ENCODE measurements at places on chromosomes 1 and 21. TPM values are rescaled to one million over a fixed set of nuclear protein-coding genes. Genes with fewer than 3 reads are reported as not detected.

GRCh38 chr1:167974698-167975097 is 37.8 kb upstream of the MPC2 start:
- no peak overlapping the region for H3K4me3 ChIP-seq
- H3K27me3 ChIP-seq = no peaks in the 10 kb centered on the region
- no peak overlapping the region for H3K27ac ChIP-seq
- H3K4me1 ChIP-seq = peaks cover 3% of the 10 kb centered on the region
- H3K36me3 ChIP-seq = peaks cover 30% of the 10 kb centered on the region

- DNase-seq = no peak
- H3K4me3 ChIP-seq = no peak overlapping the region
- H3K27me3 ChIP-seq = no peaks in the 10 kb centered on the region
- peaks cover 41% of the 10 kb centered on the region for H3K4me1 ChIP-seq
- no peak overlapping the region for H3K27ac ChIP-seq
Measured at GRCh38 chr21:45228656-45229240, 58.9 kb downstream of the POFUT2 start.

GRCh38 chr21:40846587-40847411 is at the start of gene DSCAM:
Gene DSCAM (minus strand): TSS chr21:40847158. CDS start chr21:40846661, 497 bp downstream.
- H3K4me1 ChIP-seq = no peaks in the 10 kb centered on the region
- DNase-seq = no peak
- peaks cover 29% of the 10 kb centered on the region for H3K27me3 ChIP-seq
- no peak within 1 kb of the TSS for H3K27ac ChIP-seq

- DNase-seq = no peak
- H3K4me1 ChIP-seq = no peaks in the 10 kb centered on the region
- H3K27ac ChIP-seq = no peak overlapping the region
- no peaks in the 10 kb centered on the region for H3K27me3 ChIP-seq
- H3K4me3 ChIP-seq = no peak overlapping the region
Measured at GRCh38 chr1:3521426-3521825, 67.0 kb downstream of the ARHGEF16 start.

- no peaks in the 10 kb centered on the region for H3K27me3 ChIP-seq
- no peak overlapping the region for H3K27ac ChIP-seq
- no peaks in the 10 kb centered on the region for H3K4me1 ChIP-seq
- DNase-seq = no peak
- no peaks in the 10 kb centered on the region for H3K36me3 ChIP-seq
- no peak overlapping the region for H3K4me3 ChIP-seq
Measured at GRCh38 chr1:2340918-2341254, 50.5 kb downstream of the MORN1 start.

GRCh38 chr1:95311014-95311413 is 77.0 kb downstream of the RWDD3 start:
- no peak overlapping the region for H3K4me3 ChIP-seq
- no peak overlapping the region for H3K27ac ChIP-seq
- H3K4me1 ChIP-seq = no peaks in the 10 kb centered on the region
- H3K36me3 ChIP-seq = no peaks in the 10 kb centered on the region

DNA sequence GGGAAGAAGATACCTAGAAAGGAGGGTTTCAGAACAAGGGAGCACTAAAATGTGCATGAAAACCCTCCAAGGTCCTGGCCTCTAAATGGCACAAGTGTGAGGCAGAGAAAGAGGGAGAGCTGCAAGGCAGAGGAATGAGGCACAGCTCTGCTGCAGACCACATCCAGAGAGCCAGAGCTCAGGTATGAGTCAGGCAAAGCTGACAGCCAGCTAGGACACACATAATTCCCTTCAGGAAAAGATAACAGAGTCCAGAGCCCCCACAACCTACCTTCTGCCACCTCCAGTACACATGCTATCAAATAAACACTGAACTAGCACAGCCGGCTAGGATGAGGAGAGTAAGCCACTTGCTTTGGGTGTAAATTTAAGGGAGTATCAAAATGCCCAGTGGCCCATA is 62.2 kb downstream of the HSF2BP start:
- no peaks in the 10 kb centered on the region for H3K27me3 ChIP-seq
- DNase-seq = no peak
- no peak overlapping the region for H3K27ac ChIP-seq
- H3K4me1 ChIP-seq = peaks cover 4% of the 10 kb centered on the region
- H3K4me3 ChIP-seq = no peak overlapping the region

DNA sequence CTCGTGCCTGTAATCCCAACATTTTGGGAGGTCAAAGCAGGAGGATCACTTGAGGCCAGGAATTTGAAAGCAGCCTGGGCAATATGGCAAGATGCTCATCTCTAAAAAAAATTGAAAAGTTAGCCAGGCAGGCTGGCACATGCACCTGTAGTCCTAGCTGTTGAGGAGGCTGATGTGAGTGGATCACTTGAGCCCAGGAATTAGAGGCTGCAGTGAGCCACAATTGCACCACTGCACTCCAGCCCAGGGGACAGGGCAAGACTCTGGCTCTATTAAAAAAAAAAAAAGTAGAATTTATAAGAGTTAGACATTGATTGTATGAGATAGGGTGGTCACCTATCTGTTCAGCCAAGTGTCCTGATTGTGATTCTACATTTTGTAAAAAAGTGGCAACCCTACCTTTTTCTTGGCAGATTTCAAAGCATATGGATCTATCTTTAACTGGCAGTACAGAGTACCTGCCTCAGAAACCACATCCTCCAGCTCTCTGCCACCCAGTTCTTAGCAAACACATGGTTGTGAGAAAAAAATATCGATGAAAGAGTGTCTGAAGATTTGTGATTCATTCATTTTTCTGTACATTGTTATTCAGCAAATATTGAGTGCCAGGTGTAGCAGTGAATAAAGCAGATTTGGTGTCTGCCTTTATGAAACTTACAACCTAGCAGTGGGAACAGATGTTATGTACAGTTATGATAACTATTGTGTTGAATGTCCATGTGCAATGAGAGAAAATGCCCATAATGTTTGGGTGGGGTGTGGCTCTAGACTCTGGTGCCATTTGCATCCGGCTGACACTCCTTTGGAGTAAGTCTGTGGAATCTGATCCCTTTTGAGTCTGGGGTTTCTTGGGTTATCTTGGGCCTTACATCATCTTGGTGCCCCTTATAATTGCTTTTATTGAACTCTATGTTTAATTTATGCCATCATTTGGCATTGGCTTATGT is 82.5 kb downstream of the ST3GAL3 start:
- no peak overlapping the region for H3K27ac ChIP-seq
- H3K27me3 ChIP-seq = no peaks in the 10 kb centered on the region
- peak; percentile 31 for DNase-seq
- H3K36me3 ChIP-seq = peaks cover 2% of the 10 kb centered on the region
- H3K4me1 ChIP-seq = peaks cover 8% of the 10 kb centered on the region

GRCh38 chr1:25890239-25891034 is 14.9 kb upstream of the PAQR7 start:
- H3K27ac ChIP-seq = no peak overlapping the region
- DNase-seq = no peak
- H3K4me3 ChIP-seq = no peak overlapping the region

- no peaks in the 10 kb centered on the region for H3K27me3 ChIP-seq
- peaks cover 17% of the 10 kb centered on the region for H3K36me3 ChIP-seq
- peaks cover 27% of the 10 kb centered on the region for H3K4me1 ChIP-seq
- peak overlapping the region; percentile 97 for H3K27ac ChIP-seq
- peak overlapping the region; percentile 0 for H3K4me3 ChIP-seq
- no peak for DNase-seq
Measured at GRCh38 chr1:151312411-151312810, 14.8 kb downstream of the PI4KB start.

GRCh38 chr1:210598135-210598652 is 269.5 kb downstream of the HHAT start:
- no peak for DNase-seq
- H3K36me3 ChIP-seq = no peaks in the 10 kb centered on the region

DNA sequence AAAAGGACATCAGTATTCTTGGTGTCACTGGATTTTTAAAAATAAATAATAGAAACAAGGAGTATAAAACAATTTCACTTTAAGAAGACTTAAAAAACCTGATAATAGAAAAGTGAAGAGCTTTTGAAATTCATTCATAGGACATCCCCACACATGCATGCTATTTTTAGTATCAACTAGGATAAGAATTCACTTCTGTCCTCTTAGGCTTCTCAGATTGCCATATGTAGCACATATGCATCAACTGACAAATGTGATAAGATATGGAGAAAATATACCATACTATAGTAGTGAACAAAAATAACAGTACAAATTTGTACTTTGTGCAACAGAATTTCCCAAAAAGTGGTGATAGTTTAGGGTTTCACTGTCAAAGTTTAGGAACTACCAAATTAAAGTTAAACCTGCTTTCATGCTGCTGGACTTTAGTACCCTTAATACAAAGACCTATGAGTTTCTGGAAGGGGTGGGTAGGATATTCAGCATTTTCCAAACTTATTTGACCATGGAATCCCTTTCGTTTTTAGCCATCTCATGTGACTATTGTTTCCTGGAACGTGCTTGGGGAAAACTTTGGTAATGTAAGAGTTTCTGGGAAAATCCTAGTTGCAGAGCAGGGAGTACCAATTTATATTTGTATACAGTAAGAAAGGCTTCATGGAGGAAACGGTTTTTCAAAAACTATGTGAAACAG is 19.8 kb downstream of the RPRD2 start:
- DNase-seq = no peak
- peaks cover 3% of the 10 kb centered on the region for H3K36me3 ChIP-seq
- H3K27ac ChIP-seq = no peak overlapping the region

DNA sequence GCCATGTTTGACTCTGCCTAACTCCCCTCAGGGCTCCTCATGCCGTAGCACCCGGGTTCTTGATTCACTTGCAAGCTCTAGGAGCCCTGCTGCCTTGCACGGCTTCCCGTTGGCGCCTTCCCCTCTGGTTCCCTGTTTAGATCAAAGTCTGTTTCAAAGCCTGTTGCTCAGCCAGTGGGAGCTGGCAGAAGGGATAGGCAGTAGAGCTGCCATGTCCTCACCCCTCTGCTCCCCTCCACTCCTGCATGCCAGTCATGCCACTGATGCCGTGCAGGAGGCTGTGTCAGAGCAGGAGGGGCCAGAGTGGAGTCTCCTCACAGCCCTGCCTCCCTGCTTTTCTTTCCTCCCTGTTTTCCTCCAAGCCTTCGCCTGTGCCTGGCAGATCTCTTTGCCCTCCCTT is 26.5 kb downstream of the HMGCS2 start:
- H3K4me3 ChIP-seq = no peak overlapping the region
- H3K36me3 ChIP-seq = peaks cover 41% of the 10 kb centered on the region
- H3K27ac ChIP-seq = no peak overlapping the region
- H3K27me3 ChIP-seq = no peaks in the 10 kb centered on the region

DNA sequence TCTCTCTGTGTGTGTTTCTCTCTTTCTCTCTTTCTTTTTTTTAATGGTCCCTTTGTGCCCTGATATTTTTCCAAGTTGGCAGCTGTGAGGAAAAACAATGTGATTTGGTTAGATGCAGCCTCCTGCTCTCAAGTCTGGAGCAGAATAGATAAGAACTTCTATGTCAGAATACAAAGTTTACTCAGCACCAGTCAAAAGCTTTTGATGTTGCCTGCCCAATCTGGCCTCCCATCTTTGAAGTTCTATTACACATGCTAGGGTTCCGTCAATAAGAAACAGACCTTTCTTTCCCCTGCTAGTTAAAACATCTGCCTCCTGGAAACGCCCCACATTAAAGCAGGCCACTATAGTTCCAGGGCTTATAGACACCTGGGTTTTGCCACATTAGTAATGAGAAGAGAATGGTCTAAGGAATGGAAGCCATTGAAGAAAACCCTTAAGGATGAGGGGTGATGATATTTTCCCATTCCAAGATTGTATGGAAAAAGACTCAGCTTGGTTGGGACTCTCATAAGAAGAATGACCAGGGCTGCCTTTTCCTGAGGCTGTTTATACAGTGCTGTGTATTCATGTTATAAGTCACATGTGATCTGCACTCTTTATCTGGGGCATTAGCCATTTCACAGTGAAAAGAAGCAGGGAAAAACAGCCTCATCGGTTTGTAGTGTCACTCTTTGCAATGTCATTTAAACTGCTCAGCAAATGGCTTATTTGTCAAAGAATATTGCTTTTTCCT is 414.7 kb upstream of the PROX1 start:
- DNase-seq = no peak
- no peak overlapping the region for H3K4me3 ChIP-seq
- no peaks in the 10 kb centered on the region for H3K36me3 ChIP-seq
- no peaks in the 10 kb centered on the region for H3K4me1 ChIP-seq
- no peak overlapping the region for H3K27ac ChIP-seq

- H3K36me3 ChIP-seq = no peaks in the 10 kb centered on the region
- no peak overlapping the region for H3K4me3 ChIP-seq
- no peak for DNase-seq
- peaks cover 2% of the 10 kb centered on the region for H3K27me3 ChIP-seq
- no peaks in the 10 kb centered on the region for H3K4me1 ChIP-seq
Measured at GRCh38 chr1:159653201-159653600, 61.2 kb downstream of the CRP start.

DNA sequence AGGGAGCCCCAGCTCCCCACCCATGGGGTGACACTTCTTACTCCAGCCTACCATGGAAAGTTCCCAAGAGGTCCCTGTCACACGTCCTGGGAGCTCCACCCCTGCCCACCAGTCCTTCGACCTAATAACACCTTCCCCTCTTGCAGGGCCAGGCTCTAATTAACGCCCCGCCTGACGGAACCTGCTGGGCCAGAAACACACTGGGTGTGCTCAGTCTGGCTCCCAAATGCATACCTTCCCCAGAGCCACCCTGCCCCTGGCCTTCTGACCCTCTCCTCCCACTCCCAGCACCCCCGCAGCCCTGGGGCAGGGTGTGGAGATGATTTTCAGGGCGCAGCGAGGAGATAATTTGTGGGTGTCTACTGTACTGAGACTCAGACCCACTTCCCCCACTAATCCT is 20.6 kb downstream of the PGLYRP3 start:
- no peak overlapping the region for H3K27ac ChIP-seq
- H3K27me3 ChIP-seq = peaks cover 6% of the 10 kb centered on the region
- H3K36me3 ChIP-seq = no peaks in the 10 kb centered on the region
- H3K4me1 ChIP-seq = peaks cover 12% of the 10 kb centered on the region

DNA sequence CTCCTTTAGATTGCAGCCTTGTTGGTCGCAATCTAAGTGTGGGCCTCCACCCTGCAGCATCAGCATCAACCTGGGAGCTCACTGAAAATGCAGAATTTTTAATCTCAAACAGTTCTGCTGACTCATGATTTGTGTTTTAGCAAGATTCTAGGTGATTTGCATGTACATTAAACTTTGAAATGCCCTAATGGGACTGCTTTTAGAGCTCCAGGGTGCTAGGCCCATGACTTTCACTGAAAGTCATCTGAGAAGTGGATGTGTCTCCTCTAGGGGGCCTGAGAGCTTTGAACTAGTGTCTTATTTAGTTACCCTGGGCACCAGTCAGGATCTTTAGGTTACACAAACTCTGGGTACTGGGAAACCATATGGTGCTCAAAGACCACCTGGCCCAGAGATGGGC is 9.0 kb downstream of the TRIM67 start:
- H3K4me1 ChIP-seq = no peaks in the 10 kb centered on the region
- H3K4me3 ChIP-seq = no peak overlapping the region
- peaks cover 29% of the 10 kb centered on the region for H3K27me3 ChIP-seq
- H3K27ac ChIP-seq = no peak overlapping the region

GRCh38 chr1:186303911-186304310 is 71.1 kb downstream of the TPR start:
- H3K27me3 ChIP-seq = no peaks in the 10 kb centered on the region
- H3K27ac ChIP-seq = peak overlapping the region; percentile 44
- no peak overlapping the region for H3K4me3 ChIP-seq
- no peak for DNase-seq

- H3K4me1 ChIP-seq = peaks cover 2% of the 10 kb centered on the region
- H3K36me3 ChIP-seq = peaks cover 17% of the 10 kb centered on the region
- no peaks in the 10 kb centered on the region for H3K27me3 ChIP-seq
Measured at GRCh38 chr1:214318956-214319736, 38.2 kb downstream of the SMYD2 start.

AMY2A gene
- total RNA-seq = not detected

PODN gene
- total RNA-seq = not detected

GGPS1 gene
- total RNA-seq = 35.4 TPM

GJA9 gene
- not detected for total RNA-seq

TDRD5 gene
- not detected for total RNA-seq

RXRG gene
- total RNA-seq = not detected

OR2M3 gene
- not detected for total RNA-seq

FAM78B gene
- not detected for total RNA-seq

DOP1B gene
- total RNA-seq = 15.2 TPM

UHMK1 gene
- 45.6 TPM for total RNA-seq

TSPAN2 gene
- 0.90 TPM for total RNA-seq

All from activated CD8-positive, alpha-beta T cell treated with anti-CD3 and anti-CD28 coated beads for 36 hours (primary cell).